ENCODE measurements at places on chromosomes 6 and 20. TPM values are rescaled to one million over a fixed set of nuclear protein-coding genes. Genes with fewer than 3 reads are reported as not detected.

Gene PLA2G7
- total RNA-seq, result not detected

Gene RNF5
- 78.1 TPM for total RNA-seq

Gene TENT5A
- total RNA-seq, result 9.7 TPM

Gene CARMIL1
- 12.4 TPM for total RNA-seq

Gene MAP7
- 0.52 TPM for total RNA-seq

Gene SLC13A3
- 0.59 TPM for total RNA-seq

Gene PAQR8
- 2.7 TPM for total RNA-seq

Gene HRH3
- 0.08 TPM for total RNA-seq

Gene KCNK15
- not detected for total RNA-seq

Gene TTLL9
- not detected for total RNA-seq

Gene XKR7
- total RNA-seq, result not detected
